ENCODE measurements at places on chromosomes 5 and 9. TPM values are rescaled to one million over a fixed set of nuclear protein-coding genes. Genes with fewer than 3 reads are reported as not detected.

The SPATA31D3 gene
- not detected for total RNA-seq

The MYMK gene
- total RNA-seq, result not detected

The MCIDAS gene
- 2.9 TPM for total RNA-seq

The FAM174A gene
- total RNA-seq, result 39.4 TPM

The SYK gene
- 0.72 TPM for total RNA-seq

The FCN2 gene
- not detected for total RNA-seq

The LIX1 gene
- not detected for total RNA-seq

The DMRT3 gene
- not detected for total RNA-seq

The PAIP1 gene
- total RNA-seq, result 90.4 TPM

The F2R gene
- 48.1 TPM for total RNA-seq

The PCDHA1 gene
- total RNA-seq, result 2.5 TPM

The TPPP gene
- 0.30 TPM for total RNA-seq

The SEMA5A gene
- 0.08 TPM for total RNA-seq

The FIBCD1 gene
- 1.1 TPM for total RNA-seq

The MPDZ gene
- total RNA-seq, result 27.2 TPM

The C9orf50 gene
- 0.56 TPM for total RNA-seq

The NUTM2F gene
- not detected for total RNA-seq

The SLC4A9 gene
- not detected for total RNA-seq
